ENCODE measurements at places on chromosomes 12 and 14.

DNA sequence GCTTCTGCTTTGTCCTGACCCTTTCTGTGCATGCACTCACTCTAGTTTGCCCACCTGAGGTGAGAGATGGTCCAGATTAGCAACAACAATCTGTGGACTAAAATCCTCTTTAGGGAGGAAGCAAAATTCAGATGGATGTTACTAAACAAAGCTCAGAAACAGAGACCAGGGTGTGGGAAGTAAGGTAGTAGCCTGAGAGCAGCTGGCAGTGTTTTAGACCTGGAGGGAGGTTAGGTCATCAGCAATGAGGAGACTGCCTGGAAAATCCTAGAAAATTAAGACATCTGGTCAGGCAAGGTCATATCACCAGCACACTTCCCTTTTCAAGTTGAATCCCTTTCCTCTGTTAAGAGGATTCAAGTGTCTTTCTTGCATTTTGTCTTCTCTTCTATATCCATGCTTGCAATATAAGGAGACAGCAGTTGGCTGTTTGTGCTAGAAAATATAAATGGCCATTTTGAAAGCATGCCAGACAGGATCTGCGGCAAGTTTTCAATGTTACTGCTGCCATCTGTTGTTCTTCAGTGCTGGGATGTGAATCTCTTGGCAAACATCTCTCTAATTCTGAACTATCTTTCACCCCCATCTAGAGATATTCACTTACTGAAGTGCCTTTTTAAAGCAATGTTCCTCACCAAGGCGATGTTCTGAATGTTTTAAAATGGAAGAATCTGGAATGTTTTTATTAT, 266.4 kb downstream of the NAV3 start:
- DNase-seq = peak; percentile 67

DNA sequence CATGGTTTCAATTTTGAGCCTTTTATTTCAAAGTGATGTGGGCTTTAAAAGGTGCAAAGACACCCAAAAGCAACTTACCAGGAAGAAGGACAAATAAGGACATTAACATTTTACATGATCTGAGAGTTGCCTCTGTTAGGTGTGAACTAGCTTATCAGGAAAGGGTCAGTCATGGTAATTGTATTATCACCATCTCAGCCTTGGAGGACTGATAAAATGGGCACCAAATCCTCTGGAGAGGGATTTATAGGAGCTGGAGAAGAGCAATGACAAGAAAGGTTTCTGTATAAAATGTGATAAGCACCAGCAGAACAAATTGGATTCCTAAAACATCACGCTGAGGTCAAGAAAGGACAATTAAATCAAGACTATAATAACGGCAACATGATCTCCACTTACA, 217.7 kb upstream of the PRICKLE1 start:
- DNase-seq = no peak

- peak; percentile 20 for DNase-seq
These were observed 56.0 kb downstream of the ISCA2 start for GRCh38 chr14:74549588-74549987.

GRCh38 chr14:104001003-104001402, 58.7 kb upstream of the RD3L start:
- no peak for DNase-seq

DNA sequence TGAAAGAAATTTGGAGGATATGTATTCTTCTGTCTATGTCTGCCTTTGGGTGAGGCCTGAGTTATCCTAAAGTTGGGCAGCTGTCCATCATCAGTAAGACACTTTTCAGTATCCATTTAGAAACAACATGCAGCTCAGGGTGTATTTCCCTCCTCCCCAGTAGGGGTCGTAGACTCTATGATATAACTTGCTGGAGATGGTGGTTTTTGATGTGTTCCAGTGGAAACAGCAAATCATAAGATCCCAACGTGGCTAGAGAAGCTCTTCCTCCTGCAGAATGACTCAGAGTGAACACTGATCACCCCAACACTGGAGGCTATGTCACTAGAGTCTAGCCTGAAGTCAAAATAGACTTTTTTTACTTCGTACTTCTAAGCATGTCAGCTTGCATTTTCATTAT, 331.6 kb upstream of the STXBP6 start:
- DNase-seq = no peak

Measured in NCI-H510A treated with DMSO at 0.1 percent for 48 hours (cell line).